NCI-H460 (cell line): ENCODE measurements at places on chromosomes 2 and 18.
A peak's percentile ranks its signal among the peaks of the same experiment; 100 is the strongest.

- no peak for DNase-seq
Measured at GRCh38 chr2:158716921-158717320, 78.2 kb upstream of the DAPL1 start.

DNA sequence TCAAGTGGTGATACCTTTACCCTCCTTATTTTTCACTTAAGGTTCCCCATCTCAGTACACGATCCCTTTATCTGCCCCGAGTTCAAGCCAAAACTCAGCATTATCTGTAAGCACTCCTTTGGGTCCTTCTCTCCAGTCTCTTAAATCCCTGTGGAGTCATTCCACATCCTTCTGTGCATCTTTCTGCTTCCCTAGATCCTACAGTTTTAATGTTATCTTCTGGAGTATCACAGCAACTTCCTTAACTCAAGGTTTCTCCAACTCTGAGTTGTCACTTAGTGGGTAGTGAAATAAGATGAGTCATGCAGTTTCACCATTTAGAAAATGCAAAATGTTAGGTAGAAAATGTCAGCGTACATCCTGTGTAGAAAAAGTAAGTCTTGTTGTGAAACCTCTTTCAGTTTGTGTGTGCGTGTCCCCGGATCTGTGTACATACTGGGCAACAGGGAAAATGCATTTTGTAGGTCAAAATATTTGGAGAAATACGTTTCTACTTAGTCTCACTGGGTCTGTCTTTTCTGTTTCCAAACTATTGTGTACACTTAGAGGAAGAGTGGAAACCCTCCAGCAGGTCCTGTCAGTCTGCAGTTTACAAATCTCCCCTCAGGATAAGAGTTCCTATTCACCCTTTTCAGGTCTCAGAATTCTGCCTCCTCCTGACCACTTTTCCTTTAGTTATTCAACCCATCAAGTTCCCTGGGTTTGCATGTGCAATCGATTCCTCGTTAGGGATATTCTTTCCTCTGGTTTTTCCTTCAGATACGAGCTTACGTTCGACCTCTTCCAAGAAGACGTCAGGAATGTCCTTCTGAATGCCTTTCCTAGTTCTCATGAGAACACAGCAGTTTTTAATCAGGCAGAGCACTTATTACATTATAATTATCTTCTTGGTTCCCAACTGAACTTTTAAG lies 154.8 kb downstream of the TGIF1 start:
- DNase-seq, result peak; percentile 92

DNA sequence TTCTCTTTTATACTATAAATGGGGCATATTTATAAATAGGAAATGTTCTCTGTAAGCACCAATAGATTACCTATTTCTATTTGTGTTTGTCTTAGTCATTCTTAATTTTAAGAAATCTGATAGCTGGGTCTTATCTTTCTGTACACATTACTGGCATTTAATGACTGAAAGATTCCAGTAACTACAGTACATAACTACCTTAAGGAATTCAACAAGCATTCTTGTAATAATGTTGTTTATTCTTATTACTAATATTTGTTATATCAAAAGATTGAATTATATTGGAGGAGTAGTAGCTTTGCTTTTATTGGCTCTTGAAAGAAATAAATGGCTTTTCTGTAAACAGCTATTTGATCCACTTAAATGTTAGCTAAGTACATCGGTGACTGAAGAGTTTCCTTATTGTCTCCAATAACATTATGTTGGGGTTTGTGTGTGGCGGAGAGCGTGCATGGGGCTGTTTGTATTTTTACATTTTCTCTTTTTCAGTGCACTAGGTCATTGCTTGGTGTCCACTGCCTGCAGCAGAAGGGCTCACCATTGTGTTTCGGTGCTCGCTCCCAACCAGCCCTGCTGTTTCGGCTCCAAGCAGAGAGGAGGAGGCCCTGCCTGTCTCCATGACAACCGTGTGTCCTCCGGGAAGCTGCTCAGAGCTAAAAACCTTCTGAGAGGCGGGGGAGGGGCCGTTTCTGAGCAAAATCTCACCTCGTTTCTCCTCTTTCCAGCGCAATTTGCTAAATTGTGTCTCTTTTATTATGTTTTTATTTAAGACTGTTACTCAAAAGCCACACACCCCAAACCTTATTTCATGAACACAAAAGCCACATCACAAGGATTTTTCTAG lies 112.5 kb upstream of the SLC38A11 start:
- peak; percentile 30 for DNase-seq

DNA sequence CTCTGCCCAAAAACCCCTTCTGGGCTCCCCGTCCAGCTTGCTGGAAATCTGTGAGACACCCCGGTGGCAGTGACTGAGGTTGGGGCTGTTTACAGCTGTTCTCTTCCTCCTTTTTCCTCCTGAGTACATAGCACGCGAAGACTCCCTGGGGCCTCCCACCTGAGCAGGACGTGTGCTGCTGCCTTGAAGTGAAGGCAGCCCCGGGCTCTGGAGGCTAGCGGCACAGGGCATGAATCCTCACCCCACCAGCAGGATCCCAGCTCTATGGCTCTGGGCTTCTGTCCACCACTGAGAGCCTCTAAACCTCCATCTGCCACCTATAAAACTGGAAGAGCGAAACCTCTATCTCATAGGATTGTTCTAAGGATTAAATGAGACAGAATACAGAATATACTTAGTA lies 182.5 kb downstream of the TMEM163 start:
- DNase-seq, result no peak

DNA sequence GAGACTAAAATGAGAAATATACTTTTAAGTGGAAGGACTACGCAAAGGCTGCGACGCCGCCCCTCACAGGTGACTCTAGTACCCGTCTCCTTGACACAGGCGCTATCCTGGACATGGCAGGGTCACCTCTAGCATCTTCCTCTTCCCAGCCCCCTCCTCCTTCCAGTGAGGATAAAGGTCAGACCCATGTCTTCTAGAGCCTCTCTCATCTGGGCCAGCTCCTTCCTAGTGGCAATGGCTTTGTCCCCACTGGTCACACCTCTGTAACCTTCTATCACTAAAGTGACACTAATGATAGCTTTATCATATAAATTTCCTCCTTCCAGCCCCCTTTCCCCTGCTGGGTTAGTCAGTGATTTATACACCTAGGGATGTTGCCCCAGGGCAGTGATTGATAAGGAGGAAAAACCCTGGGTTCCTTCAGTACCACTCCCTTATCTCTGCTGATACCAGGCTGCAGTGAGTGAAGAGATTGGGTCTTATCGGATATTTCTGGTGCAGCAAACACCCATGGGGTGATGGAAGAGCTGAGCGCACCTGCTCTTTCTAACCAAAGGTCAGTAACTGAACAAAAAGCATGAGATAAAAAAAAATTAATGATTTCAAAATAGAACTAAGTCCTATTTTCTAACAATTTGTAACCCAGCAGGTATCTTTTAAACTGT lies 62.0 kb upstream of the FZD5 start:
- no peak for DNase-seq

- DNase-seq, result no peak
Measured at GRCh38 chr2:134234535-134234934, 19.3 kb upstream of the MGAT5 start.

DNA sequence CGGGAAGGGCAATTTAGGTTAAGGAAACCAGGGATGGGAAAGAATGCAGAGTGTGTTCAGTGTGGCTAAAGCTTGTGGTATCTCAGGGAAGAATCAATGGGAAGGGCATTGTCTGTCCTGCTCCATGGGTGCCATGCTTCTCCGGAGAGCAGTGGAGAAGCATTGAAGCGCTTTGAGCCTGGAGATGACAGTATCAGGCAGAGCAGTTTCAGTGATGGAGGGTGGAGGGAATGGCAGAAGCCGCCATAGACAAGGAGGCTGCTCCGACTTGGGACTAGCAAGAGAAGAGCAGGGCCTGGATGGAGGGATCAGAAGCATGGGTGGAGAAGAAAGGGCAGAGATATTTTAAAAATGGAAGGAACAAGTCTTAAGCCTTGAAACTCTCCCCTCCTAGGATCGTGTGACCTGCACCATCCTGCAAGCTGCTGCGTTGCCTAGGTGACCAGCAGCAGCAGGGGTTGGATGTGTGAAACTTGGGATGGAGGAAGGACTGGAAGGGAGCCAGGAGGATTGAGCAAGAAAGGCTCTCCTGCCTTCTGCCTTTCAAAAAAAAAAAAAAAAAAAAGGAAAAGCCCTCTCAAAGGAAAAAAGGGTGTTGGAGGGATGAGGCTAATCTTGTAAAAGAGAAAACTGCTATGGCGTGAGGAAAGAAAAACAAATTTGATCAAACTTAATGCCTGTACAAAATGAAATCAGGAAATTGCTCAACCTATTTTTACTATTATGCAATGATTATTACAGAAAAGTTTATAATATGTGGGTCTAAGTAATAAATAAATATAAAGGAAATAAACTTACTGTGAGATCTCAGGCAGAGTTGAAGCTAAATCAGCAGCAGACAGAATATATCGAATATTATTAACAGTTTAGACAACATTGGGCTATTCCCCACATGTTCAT lies 493.8 kb upstream of the NRP2 start:
- no peak for DNase-seq

DNA sequence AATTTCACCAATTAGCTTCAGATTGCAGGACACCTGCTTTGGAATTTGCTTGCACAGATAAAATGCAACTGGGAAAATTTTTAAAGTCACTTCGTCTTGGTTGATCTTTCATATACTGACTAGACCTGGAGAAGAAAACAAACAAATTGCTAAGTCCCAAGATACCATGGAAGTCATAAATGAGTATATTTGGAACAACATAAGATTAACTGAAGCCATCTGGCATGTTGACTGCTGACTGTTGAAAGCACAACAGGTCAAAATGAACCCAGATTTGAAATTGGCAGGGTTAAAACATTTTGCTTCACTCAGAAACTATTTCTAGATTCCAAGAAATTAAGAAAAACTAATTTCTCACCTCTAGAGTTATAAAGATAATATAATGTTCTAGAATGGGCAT lies 470.7 kb downstream of the LPIN1 start:
- DNase-seq, result no peak

GRCh38 chr2:118845005-118845521 lies 2.4 kb downstream of the EN1 start:
- no peak for DNase-seq

DNA sequence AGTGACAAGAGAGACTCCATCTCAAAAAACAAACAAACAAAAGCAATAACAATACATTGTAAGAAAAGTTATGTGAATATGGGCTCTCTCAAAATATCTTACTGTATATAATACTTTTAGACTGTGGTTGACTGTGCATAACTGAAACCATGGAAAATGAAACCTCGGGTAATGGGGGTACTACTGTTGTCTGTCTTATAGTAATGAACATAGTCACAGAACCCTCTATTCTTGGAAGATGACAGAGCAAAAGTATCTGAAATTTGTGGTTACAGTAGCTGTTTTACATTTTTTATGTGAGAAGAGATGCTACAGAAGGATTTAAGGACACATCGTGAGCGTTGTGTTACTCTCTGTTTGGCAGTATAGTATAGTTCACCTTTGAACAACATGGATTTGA lies 60.5 kb downstream of the MAP4K4 start:
- DNase-seq, result no peak

DNA sequence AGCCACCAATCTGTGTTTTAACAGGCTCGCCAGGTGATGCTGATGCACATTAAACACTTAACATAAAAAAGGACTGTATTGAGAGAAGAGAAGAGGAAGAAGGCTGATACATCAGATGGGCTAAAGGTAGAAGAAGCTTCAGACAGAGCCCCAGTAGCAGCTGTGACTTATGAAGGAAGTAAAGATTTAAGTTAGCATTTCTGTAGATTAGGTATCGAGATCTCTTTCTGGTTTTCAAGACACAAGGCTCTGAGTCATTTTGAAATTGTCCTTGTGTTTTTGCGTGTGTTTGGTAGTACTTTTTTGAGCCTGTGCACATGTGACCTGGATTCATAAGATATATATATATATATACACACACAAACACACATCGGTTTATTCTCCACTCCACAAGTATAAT lies 40.6 kb upstream of the GCFC2 start:
- no peak for DNase-seq

GRCh38 chr2:138183705-138184104 lies 219.4 kb downstream of the HNMT start:
- no peak for DNase-seq

- DNase-seq, result no peak
Measured at GRCh38 chr2:96602330-96602823, 35.7 kb downstream of the KANSL3 start.

- DNase-seq, result peak; percentile 90
Measured at GRCh38 chr2:233711312-233712008, 1.2 kb upstream of the UGT1A5 start.

GRCh38 chr2:175854129-175854528 lies 147.9 kb downstream of the LNPK start:
- no peak for DNase-seq

DNA sequence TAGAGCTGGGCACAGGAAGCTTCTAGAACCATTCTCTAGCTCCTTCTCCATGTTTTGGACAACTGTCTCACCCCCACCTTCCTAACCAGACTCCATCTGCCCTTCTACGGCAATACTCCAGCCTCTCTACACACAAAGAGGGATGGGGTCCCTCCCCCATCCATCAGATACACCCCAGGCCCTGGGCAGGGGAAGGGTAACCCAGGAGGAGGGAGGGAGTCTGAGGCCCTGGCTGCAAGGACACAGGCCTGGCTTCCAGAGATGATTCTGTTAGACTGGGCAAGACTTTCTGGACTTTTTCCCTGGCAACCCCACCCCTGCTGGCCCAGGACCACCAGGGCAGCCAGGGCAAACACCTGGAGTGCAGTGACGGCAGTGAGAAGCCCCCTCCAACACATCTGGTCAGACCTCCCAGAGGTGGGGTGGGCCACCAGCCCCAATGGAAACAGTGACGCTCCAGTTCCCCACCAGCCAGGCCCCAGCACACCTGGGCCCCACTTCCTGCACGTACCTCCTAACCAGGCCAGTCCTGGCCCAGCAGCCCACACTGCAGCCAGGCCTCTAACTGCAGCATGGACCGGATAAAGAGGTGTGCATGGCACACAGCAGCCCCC lies 6.5 kb downstream of the CYP26B1 start:
- no peak for DNase-seq

GRCh38 chr2:60867007-60867406 lies 14.4 kb upstream of the REL start:
- DNase-seq, result no peak

DNA sequence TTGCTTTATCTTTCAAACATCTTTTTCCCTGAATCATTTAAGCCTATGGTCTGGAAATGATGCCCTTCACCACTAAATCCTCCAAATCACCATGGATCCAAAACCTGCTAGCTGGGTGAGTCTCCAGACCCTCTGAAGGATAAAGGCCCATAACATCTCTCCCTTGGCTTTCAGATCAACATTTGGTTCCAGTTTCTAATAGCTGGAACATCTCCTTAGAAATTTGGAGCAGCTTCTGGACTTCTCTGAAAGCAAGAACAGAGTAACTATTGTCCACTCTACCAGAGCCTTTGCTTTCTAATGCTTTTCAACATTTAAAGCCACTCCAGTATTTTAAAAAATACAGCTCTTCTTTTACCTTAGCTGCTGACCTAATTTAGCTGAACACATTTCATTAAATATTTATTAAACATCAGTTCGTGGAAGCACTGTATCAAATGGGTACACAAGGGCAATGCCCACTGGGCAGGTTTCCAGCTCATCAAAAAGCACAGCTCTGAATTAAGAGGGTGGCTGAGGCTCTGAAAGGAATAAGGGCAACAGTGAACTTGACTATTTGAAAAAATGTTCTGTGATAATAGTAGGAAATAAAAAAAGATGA lies 75.3 kb downstream of the GALNT3 start:
- DNase-seq, result no peak
